Iris pigment epithelial cell (primary cell): ENCODE measurements at places on chromosomes 11 and 22.

GRCh38 chr11:100923555-100923954, 206.1 kb downstream of the PGR start:
- DNase-seq: peak; percentile 34

DNA sequence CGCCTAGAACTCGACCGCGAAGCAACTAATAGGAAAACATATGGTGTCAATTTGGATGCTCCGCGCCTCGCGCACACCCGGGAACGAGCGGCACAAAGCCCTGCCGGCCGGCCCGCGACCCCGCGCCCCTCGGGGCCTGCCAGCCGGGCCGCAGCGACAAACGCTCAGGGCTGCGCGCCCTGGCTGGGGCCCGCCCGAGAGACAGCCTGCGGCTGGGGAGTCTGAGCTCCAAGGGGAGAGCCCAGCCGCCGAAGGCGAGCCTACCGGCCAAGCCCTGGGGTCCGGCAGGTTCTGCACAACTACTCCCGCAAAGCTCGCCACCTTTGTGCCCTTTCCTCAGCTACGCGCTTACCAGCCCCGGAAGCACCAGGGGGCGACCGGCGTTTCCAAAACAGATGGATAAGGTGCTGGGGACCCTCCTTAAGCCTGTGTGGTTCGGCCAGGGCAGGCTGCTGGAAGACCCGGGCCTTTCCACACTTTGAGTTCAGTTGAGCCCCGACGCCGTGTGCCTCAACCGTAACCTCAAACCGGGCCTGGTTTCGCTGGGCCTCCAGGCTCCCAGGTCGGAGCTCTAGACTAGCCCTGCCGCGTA, 6.0 kb downstream of the PAX6 start:
- no peak for DNase-seq

DNA sequence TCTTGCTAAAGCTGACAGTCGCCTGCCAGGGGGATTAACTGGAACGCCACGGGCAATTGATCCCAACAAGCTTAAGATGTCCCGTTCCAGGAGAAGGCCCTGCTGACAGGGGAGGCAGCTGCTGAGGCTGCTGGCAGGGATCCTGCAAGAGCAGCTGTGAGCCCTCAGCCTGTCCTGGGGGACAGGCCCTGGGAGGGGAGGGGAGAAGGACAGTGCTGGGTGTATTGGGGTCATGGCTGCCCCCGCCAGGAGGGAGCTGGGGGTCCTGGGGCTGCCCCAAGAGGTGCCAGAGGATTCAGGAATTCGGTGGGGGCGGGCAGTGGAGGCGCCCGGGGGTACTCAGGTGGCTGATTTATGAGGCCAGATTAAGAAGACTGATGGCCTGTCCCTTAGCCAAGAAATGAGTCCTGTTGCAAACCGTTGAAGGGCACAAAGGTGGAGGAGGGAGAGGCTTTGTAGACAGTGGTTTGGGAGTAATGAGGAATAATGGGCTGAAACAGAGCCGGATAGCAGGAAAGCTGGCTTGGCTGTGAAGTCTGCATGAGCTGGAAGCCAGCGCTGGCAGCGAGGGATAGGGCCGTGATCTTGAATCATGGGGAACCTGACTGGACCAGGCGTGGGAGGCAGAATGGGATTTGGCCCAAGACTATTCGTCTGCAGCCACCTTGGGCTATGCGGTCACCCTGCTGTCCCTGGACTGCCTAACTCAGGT, 133.5 kb downstream of the CACNA1I start:
- no peak for DNase-seq

GRCh38 chr11:111330234-111330893, 32.0 kb downstream of the POU2AF3 start:
- DNase-seq: no peak

- no peak for DNase-seq
These were observed 688.1 kb downstream of the BRD1 start for GRCh38 chr22:49139492-49140151.

DNA sequence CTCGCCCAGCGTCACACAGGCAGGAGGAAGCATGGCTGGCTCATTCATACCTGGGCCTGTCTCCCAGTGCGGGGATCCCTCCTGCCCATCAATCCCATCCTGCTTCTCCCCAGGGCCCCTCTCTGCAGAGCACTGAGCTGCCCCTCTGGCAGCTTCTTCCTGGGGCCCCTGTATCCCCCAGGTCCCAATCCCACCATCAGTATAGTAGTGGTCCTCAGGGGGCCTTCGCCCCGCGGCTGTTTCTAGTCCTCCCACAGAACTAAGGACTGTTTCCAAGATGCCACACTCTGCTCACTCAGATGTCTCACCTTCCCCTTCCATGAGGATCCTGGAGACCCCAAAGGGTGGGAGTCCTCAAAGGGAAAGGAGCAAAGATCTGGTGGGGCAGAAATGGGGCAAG, 97.6 kb downstream of the PDE2A start:
- no peak for DNase-seq

DNA sequence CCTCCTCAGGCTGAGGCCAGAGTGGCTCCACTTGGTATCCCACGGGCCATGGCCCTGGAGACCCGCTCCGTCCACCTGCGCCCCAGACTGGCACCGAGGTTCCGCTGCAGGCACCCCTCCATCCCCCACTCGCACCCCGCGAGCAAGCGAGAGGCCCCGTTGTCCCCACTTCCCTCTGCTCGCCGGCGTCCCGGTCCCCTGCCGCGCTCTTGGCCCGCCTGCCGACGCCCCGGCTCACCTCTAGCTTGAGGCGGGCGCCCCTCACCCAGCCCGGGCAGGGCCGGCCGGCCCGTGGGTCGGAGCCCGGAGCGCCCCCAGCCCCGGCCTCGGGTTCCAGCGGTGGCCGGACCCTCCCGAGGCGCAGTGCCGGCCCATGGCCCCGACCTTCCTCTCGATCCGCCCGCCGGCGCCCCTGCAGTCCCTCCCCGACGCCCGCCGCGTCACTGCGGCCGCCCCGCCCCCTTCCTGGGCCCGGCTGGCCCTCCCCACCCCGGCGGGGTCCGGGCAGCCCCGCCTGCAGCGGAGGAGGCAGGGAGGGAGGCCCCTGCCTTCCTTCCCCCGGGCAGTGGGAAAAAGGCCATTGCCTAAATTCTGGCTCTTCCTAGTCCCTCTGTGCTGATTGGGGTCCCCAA, at the start of gene PITPNM1:
Gene PITPNM1, minus strand, starts transcription at position 414 of the 632 bp plus-strand sequence. CDS start 1,183 bp downstream, outside the sequence.
- DNase-seq: peak; percentile 37
